ENCODE measurements at places on chromosomes 4 and X.

DNA sequence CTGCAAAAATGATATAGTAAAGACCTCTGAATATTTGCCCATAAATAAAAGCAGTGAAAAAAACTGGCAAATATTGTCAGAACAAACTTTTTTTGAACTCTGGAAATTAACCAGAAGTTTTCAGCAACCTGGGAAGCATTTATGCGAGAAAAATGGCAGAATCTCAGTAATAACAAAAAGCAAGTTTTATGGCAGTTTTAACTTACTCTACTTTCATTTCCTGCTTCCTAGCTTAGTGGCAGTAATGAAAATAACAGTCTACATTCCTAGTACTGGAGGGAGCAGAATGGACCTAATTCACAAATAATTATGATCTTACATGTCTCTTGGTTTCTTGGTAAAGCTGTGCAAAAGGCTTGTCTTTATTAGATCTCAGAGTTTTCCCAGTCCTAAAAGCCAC, 460.1 kb downstream of the NAF1 start:
- H3K27me3 ChIP-seq: no peaks in the 10 kb centered on the region
- no peaks in the 10 kb centered on the region for H3K36me3 ChIP-seq
- H3K27ac ChIP-seq: no peak overlapping the region
- no peak for DNase-seq
- no peaks in the 10 kb centered on the region for H3K4me1 ChIP-seq

DNA sequence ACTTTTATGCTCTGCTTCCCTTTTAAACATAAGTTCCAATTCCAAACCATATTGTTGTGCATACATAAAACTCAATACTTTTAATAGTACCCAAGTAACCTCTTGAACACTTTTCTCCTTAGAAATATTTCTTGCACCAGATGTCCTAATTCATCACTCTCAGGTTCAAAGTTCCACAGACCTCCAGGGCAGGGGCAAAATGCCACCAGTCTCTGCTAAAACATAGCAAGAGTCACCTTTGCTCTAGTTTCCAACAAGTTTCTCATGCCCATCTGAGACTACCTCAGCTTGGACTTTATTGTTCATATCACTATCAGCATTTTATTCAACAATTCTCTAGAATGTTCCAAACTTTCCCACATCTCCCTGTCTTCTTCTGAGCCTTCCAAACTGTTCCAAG, 13.7 kb upstream of the ASIC5 start:
- H3K27me3 ChIP-seq: no peaks in the 10 kb centered on the region
- no peaks in the 10 kb centered on the region for H3K36me3 ChIP-seq
- DNase-seq: no peak

GRCh38 chrX:30895370-30895769, 6.3 kb upstream of the TAB3 start:
- H3K27me3 ChIP-seq: peaks cover 12% of the 10 kb centered on the region
- H3K4me1 ChIP-seq: peaks cover 29% of the 10 kb centered on the region
- H3K4me3 ChIP-seq: no peak overlapping the region
- peak; percentile 32 for DNase-seq
- no peaks in the 10 kb centered on the region for H3K36me3 ChIP-seq

DNA sequence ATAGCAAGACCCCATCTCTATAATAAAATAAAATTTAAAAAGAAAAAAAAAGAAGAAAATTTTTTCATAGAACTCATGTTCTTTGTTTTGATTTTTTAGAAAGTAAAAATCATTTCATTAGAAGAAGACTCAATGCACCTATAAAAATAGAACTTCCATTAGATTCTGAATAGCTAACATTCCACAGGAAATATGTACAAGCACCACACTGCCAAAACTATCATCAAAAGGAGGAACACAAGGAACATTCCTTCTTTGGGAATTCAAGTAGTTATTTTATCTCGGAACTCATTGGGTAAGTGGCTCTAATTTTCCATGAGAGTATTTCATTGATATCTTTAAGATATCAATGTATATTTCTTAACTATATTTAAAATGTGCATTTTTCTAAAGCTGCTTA, 157.6 kb downstream of the CAMK2D start:
- H3K27me3 ChIP-seq: no peaks in the 10 kb centered on the region
- H3K36me3 ChIP-seq: no peaks in the 10 kb centered on the region
- DNase-seq: no peak
- H3K4me1 ChIP-seq: peaks cover 7% of the 10 kb centered on the region
- H3K4me3 ChIP-seq: no peak overlapping the region

DNA sequence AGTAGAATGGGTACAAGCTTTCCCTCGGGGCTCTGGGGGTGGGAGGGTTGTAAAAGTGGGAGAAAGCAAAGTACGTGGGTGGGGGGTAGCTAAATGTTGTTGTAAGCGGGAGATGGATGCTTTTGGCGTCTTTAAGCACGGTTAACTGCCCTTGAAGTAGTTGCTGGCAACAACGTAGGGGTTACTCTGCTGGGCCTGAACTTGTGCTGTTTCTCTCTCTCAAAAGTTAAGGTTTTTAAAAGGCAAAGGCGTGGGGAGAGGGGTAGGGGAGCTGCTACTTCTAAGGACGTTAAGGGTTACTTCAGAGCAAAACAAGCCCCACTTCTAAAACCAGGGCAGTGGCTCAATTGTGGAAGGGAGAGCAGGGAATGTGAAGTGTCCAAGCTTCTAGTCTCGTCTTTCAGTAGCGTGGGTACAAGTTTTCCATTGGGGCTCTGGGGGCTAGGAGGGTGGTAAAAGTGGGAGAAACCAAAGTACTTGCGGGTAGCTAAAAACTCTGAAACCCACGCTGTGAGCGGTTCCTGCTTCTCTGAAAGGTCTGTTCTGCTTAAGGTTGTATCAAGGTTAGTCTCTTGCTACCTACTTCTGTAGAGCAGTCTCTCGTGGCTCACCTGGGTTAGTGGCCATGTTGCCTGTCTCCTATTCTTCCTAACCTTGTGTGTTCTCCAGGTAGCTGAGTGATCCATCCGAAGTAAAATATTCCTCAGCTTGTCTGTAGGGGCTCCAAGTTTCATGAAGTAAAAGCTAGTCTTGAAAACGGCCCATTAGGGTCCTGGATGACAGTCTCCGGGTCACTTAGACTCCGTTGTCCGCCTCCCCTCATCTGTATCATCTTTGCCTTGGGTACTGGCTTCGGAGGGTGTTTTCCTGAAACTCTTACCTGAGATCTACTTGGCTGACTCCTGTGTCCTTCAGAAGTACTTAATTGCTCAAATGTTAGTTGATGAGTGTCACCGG, 1.7 kb upstream of the WDR1 start:
- H3K27me3 ChIP-seq: no peaks in the 10 kb centered on the region
- H3K4me1 ChIP-seq: peaks cover 20% of the 10 kb centered on the region
- no peak for DNase-seq
- H3K36me3 ChIP-seq: peaks cover 25% of the 10 kb centered on the region

DNA sequence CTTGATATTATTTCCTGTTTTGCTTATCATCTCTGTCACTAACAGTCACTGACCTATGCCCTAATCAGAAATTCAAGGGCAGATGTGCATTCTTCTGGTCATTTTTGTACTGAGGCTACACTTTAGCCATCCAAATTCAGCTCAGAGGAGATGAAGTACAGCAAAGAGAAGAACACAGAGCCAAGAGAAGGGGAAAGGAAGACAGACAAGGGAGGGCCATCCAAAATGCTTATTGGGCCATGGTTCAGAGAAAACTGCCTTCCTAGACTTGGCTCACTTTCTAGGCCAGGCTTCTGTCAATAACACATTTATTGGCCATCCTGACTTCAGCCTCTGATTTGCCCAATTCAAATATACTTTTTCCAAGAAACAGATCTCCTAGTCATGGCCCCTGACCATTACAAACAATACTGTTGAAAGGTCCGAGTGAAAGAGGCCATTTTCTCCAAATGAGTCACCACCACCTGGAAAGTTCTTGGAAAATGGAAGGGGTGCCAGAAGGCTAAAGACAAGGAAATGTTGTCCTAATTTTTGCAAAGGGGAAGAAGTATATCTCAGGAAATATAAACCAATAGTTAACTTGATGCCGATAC, 56.4 kb downstream of the DCX start:
- H3K36me3 ChIP-seq: no peaks in the 10 kb centered on the region
- H3K27me3 ChIP-seq: peaks cover 60% of the 10 kb centered on the region
- H3K4me3 ChIP-seq: no peak overlapping the region
- H3K4me1 ChIP-seq: peaks cover 9% of the 10 kb centered on the region
- no peak overlapping the region for H3K27ac ChIP-seq
- no peak for DNase-seq

GRCh38 chr4:64889906-64890610, 480.8 kb upstream of the TECRL start:
- no peak for DNase-seq
- no peak overlapping the region for H3K4me3 ChIP-seq
- no peaks in the 10 kb centered on the region for H3K27me3 ChIP-seq
- H3K36me3 ChIP-seq: no peaks in the 10 kb centered on the region

DNA sequence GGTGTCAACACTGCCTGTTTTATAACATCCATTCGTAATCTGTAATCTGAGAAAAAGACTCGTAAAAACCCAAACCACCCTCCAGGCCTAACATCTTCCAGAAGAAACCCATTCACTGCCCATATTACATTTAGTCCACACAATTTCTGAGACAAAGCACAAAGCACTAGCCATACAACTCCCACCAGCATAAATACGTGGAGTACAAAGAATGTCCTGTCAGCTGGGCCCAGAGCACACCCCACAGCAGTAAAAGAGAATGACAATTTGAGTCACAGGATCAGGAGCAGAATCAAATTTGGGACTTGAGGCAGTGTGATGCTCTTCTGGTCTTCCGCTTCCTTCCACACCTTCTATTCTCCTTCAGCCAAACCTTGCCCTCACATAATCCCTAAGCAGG, 6.8 kb downstream of the MECP2 start:
- peaks cover 42% of the 10 kb centered on the region for H3K27me3 ChIP-seq
- peaks cover 41% of the 10 kb centered on the region for H3K36me3 ChIP-seq
- H3K4me1 ChIP-seq: peaks cover 10% of the 10 kb centered on the region
- H3K4me3 ChIP-seq: no peak overlapping the region
- no peak for DNase-seq

DNA sequence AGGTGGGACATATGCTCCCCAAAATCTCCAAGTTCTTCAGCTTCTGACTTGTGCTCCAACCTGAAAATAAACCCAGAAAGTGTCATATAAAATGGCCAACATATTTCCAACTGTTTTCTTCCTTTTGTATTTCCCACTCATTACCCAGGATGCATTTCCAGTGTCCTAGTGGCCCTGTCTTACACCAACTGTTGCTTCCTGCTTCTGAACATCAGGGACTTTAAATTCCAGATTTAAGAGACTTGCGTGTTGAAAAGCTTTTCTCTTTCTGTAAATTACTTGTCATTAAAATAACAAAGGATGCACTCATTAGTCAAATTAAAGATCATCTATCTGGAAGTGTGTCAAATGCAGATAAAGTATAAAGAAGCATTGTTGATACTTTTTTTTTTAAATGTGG, 19.9 kb downstream of the MID1 start:
- H3K4me1 ChIP-seq: no peaks in the 10 kb centered on the region
- no peak for DNase-seq
- H3K4me3 ChIP-seq: no peak overlapping the region
- no peaks in the 10 kb centered on the region for H3K27me3 ChIP-seq

GRCh38 chr4:168840392-168840763, 169.7 kb downstream of the CBR4 start:
- H3K27ac ChIP-seq: peak overlapping the region; percentile 76
- H3K36me3 ChIP-seq: peaks cover 83% of the 10 kb centered on the region
- peaks cover 68% of the 10 kb centered on the region for H3K4me1 ChIP-seq
- no peak overlapping the region for H3K4me3 ChIP-seq

GRCh38 chr4:99635601-99636000, 22.0 kb downstream of the C4orf54 start:
- no peaks in the 10 kb centered on the region for H3K27me3 ChIP-seq
- no peak overlapping the region for H3K4me3 ChIP-seq
- H3K36me3 ChIP-seq: no peaks in the 10 kb centered on the region
- H3K27ac ChIP-seq: no peak overlapping the region

DNA sequence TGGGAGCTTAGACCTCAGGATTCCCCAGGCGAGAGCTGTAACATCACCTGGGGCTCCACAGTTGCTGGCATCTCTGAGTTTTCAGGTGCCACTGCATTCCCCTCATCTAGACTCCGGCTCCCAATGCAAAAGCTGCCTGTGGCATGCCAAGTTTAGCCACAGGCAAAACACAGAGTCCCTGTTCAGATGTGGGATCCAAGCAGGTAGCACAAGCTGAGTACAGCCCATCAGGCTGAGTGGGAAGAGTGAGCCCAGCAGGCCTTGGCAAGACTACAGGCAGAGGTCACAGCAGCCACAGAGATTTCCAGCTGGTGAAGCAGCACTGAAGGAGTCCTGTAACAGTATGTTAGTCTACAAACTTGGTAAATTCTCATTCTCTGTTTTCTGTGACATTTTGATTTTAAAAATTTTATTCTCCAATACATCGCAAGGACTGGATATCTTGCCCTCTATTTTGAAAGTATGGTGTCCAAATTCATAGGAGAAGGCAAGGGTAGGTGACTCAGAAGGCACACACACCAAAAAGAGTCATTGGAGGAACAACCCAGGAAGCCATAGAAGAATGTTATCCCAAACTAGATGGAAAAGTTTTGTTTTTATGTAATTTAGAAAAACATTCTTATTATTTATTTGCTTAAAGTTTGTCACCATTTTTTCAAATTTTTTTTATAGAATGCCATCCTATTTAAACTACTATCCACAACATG, 13.6 kb upstream of the CXCL2 start:
- peaks cover 8% of the 10 kb centered on the region for H3K36me3 ChIP-seq
- H3K27me3 ChIP-seq: no peaks in the 10 kb centered on the region
- H3K27ac ChIP-seq: peak overlapping the region; percentile 96
- H3K4me3 ChIP-seq: peak overlapping the region; percentile 62

GRCh38 chr4:161252520-161253141, 911.2 kb downstream of the FSTL5 start:
- no peaks in the 10 kb centered on the region for H3K27me3 ChIP-seq
- no peak overlapping the region for H3K4me3 ChIP-seq
- peak; percentile 52 for DNase-seq
- no peaks in the 10 kb centered on the region for H3K4me1 ChIP-seq
- no peaks in the 10 kb centered on the region for H3K36me3 ChIP-seq

DNA sequence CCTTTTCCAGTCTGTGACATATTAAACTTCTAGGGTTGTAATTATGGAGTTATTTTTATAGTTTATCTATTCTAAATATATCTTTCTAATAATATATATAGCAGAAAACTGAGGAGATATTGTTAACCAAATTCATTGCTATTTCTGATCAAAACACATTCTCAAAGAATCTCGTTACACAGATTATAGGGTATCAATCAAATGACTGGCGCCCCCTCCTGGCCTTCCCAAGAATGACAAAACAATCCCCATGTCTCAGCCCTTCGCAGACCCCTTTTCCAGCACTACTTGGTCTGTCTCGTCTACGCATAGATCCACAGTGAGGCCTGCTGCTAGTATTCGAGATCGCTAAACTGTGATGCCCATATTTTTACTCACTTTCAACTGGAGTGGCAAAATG, 209.3 kb downstream of the GPC3 start:
- peaks cover 73% of the 10 kb centered on the region for H3K27me3 ChIP-seq
- no peaks in the 10 kb centered on the region for H3K4me1 ChIP-seq
- H3K27ac ChIP-seq: no peak overlapping the region
- H3K36me3 ChIP-seq: no peaks in the 10 kb centered on the region

DNA sequence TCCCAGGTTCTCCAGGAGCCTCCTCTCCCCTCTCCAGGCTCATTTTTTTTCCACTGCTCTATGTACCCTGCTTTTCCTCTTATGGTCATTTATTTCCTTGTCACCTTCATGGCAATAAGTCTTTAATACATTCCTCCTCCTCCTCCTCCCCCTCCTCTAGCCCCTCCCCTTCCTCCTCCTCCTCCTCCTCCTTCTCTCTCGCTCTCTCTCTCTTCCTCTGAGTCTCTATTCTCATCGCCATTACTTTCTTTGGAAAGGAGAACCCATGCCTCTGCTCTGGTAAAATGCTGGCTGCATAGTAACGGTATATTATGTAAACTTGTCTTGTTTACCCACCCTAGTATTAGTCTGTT, 35.7 kb downstream of the ARHGAP24 start:
- DNase-seq: no peak
- H3K27me3 ChIP-seq: no peaks in the 10 kb centered on the region
- H3K36me3 ChIP-seq: no peaks in the 10 kb centered on the region
- peaks cover 16% of the 10 kb centered on the region for H3K4me1 ChIP-seq
- no peak overlapping the region for H3K27ac ChIP-seq
- H3K4me3 ChIP-seq: no peak overlapping the region

Data from MCF 10A (cell line).